ENCODE measurements at places on chromosomes 4 and X.

GRCh38 chr4:102501447-102501696 lies 213 bp downstream of the NFKB1 start:
- peak; percentile 65 for DNase-seq

GRCh38 chr4:99879458-99879857 lies 14.8 kb downstream of the LAMTOR3 start:
- DNase-seq = no peak

GRCh38 chr4:153486281-153487151 lies 20.4 kb downstream of the TMEM131L start:
- no peak for DNase-seq

DNA sequence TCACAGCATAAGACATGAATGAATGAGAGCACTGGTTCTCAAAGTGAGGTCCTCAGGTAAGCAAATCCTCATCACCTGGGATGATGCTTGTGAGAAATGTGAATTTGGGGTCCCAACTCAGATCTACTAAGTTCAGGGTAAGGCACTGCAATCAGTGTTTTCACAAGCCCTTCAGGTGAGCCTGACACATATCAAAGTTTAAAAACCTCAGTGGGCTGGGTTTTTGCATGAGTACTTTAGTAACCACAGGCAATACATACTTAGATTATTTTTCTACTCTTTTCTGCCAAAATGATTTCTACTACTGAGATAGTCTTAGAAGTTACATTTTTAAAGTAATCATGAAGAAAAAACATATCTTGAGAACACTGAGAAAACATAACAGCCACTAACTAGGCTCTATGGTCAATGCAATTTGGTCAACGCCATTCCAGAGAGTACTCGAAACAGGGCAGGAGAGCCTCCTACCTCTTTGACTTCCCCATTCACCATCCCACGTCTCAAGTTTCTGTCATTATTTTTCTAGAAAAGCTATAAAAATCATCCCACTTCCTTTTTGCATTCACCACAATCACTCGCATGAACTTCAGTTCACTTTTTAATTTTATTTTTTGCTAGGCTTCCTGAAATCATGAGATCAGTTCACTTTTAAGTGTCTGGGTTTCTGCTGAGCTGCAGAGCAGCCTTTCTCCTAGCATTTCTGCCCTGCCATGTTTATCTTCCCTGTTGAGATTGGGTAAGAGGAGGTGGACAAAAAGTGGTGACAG lies 73.8 kb downstream of the MFAP3L start:
- no peak for DNase-seq

DNA sequence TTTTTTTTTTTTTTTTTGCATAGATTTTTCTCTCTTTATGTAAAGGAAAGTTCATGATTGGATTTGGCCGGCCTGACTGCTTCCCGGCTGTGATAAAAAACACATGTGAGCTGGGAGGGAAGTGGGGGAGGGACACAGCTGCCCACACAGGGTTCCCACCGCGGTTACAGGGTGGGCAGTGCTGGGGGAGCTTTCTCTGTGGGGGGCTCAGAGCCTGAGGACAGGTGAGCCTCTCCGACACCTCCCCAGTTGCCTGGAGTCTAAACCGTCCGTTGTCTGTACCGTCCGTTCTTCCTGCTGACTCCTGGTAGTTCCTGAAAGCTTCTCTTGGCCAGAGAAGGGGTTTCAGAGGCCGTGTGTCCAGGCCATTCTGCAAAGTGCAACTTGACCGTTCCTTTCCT lies 21.8 kb downstream of the SHOX start:
- no peak for DNase-seq

DNA sequence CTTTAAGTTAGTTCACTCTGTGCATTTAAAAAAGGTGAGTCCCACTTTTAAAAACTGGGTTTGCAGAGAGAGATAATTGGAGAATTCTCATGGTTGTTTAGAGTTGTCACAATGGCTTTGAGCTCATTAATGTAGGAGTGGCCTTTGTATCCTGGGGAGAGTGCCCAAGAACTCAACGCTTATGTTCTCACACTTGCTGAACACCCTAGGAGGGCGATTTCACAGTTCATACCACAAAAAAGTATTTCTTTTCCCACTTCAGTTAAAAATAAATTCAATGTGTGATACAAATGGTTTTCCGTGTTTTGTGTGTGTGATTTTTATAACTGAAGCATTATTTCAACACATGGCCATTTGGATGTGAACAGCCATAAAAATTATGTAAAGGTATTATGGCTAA lies 8.4 kb downstream of the EMCN start:
- no peak for DNase-seq

GRCh38 chrX:10197279-10198210 lies 40.8 kb downstream of the CLCN4 start:
- DNase-seq = no peak

GRCh38 chrX:13235930-13236329 lies 83.9 kb downstream of the ATXN3L start:
- no peak for DNase-seq

GRCh38 chr4:13627178-13627605 lies 333 bp downstream of the BOD1L1 start:
- peak; percentile 6 for DNase-seq

DNA sequence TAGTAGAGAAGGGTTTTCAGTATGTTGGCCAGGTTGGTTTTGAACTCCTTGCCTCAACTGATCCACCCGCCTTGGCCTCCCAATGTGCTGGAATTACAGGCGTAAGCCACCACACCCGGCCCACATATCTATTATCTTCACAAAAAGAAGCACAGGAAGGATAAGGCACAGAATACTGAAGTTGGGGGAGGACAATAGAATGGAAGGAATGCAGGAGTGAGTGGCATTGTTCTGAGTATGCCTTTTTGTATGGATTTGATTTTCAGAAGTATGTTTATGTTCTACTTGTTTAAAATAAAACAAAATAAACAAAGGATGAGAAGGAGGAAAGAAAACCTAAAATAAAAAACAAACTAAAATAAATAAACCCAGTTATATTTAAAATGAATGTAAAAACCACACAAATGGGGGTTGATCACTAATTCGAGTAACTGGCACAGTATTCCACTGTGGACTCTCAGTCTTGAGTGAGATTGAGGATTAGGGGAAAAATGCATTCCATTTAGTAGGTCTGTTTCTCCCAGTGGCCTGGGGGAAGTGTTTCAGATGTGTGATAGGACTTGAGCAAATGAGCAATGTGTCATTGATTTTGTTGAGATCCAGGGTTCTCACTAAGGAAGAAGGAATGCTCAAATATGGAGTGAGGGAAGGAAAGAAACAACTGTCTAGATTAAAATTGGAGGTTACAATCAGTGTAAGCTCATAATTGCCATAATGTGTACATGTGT lies 109.0 kb upstream of the C1QTNF7 start:
- DNase-seq = no peak

- DNase-seq = no peak
Measured at GRCh38 chr4:1323635-1324442, 23.2 kb upstream of the UVSSA start.

- DNase-seq = no peak
Measured at GRCh38 chr4:3679851-3680311, 86.3 kb upstream of the ADRA2C start.

GRCh38 chr4:7015383-7016035 lies 27.7 kb upstream of the TADA2B start:
- no peak for DNase-seq

- DNase-seq = no peak
Measured at GRCh38 chr4:102823897-102824296, 3.5 kb downstream of the UBE2D3 start.

DNA sequence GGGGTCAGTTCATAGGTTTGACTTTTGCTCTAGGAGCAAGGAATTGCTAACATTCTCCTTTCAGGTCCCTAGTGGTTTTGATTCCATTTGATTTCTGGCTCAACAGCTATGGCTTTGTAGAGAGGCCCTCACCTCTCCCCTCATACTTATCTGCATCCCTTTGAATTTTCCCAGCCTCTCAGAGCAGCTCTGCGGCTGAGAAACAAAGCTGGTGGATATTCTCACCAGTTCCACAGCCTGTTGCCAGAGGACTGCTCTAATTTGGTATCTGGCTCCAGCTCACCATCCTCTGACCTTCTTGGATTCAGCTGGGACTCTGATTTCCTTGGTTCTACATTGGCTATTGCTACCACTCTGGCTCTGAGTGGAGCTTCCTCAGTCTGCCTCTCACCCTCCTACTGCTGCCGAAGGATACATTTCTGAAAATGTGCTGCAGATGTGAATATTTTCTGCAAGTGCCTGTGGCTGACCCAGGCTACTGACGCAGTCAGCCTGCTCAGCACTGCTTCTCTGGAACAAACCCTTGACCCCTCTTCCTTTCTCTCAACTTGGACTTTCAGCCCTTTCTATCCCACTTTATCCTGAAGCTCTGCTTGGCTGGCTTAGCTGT lies 110.9 kb upstream of the ENPEP start:
- no peak for DNase-seq

GRCh38 chr4:153142700-153143438 lies 61.4 kb upstream of the TRIM2 start:
- peak; percentile 42 for DNase-seq

DNA sequence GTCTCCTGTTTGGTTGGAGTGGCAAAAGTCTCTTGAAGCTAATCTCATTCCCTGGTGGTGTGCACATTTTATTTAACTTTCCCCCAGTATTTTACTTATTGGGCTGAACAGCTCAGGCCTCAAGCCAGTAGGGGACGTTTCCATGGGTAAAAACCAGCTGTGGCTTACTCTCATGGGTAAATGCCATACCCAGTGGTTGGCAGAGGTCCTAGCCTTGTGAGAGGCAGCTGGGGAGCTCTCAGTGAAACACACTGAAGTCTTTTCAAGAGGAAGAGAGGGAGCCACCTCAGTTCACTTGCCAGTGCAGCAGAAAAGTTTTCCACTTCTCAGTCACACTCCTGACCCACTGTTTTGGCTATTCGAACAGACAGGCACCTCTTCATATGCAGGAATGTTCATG lies 1964.2 kb downstream of the ARAP2 start:
- DNase-seq = no peak

- DNase-seq = no peak
Measured at GRCh38 chr4:48944756-48945241, 38.2 kb upstream of the OCIAD2 start.

DNA sequence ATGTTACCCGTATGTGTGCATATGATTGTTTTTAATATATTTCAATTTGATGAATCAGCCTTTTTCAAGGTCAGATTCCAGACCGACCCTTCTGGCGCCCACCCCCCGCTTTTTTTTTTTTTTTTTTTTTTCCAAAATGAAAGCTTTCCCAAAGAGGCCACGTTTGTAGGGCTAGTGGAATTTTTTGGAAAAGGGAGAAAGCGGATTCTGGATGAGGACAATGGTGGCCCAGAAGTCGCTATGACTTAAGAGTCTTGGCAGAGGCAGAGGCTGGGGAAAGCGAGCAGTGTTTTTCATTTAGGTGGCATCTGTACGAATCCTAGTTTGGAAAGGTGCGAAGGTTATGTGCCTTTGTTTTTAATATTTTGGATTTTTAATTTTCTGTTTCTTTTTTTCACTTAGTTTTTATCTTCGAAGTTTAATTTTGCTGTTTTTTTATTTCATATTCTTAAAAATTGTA lies 14.6 kb downstream of the NDUFB11 start:
- DNase-seq = no peak

DNA sequence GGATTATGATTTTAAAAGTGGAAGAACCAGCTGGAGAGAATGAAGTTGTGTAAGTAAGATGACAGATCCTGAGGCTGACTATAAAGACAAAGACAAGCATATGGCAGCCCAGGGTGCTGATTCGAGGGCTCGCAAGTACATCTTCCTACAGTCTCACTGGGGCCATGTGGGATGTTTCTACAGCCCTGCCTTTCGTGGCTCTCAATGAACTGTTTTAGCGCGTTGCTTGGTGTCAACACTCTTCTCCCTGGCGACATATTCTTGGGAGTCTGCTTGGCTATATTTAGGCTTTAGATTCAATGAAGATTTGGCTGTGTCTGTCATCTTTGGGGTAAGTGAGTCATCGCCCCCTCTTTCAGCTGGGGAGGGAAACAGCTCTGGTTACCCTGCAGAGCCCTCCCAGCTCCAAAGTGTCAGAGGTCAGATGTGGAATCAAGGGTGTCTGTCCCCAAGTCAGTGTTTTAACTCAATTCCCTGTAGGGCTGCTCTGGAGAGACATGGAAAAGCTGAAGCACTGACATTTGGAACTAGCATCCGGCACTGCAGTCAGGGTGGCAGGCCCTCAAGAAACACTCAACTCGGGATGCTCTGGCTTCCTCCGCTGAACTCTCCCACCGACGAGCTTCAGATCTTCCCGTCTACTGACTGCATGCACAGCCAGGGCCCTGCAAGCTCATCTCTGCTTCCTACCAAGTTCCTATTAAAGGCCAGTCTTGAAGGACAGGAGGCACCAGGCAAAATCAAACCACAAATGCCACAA lies 65.7 kb downstream of the GATB start:
- DNase-seq = no peak

- DNase-seq = no peak
Measured at GRCh38 chr4:70945046-70945445, 42.9 kb downstream of the MOB1B start.

- DNase-seq = no peak
Measured at GRCh38 chr4:1933700-1934099, 62.5 kb downstream of the NSD2 start.

DNA sequence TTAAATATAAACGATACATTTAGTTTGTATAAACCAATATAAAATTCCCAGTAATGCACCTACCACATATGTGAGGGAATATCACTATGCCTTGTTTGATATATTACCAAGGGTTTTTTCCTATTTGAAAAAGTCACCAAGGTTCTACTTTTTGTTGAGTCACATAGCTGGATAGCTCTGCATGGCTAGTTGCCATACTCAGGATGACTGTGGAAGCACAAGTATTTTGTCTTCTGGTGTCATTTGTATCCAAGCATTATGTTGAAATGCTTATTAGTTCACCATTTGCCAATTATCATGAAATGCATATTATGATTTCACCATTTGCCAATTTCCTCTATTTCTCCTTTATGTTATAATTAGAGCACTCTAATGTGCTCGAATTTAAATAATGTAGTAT lies 162.7 kb upstream of the TTC29 start:
- DNase-seq = no peak

DNA sequence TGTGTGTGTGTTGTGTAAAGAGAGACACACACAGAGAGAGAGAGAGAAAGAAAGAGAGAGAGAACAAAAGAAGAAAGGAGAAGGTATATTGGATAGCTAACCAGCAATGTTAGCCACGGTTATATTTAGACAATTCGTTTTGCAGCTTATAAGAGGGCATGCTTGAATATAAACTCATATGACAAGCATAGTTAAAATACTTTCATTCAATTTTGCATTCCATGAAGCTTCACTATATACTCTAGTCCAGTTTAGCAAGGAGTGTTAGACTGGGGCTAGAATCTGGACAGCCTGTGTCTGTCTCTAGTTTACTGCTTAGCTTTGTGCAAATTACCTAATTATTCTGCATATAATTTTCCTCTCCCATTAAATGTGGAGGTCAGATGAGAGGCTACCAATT lies 525.9 kb upstream of the ZFP42 start:
- no peak for DNase-seq

DNA sequence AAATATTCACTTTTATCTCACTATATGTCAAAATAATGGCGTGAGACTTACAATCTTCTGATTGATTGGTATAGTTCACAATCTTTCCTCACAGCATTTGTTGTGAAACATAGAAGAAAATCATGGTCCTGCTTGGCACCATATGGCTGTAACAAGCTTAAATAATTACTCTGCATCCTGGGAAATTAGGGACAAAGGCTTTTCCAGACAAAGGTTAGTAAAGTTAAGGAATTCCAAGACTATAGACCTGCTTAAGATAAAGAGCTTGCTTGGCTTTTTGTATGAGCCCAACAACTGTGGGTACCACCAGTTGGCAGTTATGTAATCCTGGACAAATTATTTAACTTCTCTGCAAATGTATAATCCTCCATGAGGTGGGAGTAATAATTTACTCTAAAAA lies 3.4 kb upstream of the PCDH18 start:
- DNase-seq = no peak

- DNase-seq = no peak
Measured at GRCh38 chr4:81758574-81759264, 287.0 kb upstream of the RASGEF1B start.
